ENCODE measurements at places on chromosomes 7 and 10.

DNA sequence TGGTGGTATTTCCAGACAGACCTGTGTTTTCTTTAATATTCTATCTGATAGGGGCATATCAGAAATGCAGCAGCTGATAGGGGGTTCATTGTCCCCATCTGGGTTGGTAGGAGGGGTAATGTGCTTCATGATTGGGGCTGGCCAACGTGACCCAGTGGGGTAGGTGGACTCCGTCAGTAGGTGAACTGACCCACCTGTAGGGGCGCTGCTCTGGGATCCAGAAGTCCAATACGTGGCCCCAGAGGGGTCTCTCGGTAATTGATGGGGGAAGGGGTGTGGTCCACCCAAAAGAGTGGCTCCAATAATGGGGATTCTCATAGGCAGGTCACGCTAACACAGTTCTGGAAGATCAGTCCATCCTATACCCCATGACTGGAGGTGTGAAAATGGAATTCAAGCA, 112.0 kb downstream of the PRLHR start:
- no peak for DNase-seq

DNA sequence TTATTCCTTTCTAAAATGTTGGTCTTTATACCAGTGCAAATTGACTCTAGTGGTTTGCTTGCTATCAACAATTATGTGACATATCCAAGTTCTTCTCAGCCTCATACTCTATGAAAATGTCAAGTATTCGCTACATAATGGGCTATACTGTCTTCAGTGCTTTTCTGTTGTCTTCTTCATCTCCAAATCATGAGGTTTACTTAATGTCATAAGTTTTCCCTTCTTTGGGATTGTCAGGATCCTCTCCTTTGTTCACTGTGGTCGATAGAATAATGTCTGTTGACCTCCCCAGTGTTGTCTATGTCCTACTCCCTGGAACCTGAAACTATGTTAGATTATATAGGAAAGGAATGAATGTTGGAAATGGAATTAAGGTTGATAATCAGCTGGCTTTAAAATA, 16.4 kb upstream of the RALA start:
- no peak for DNase-seq

GRCh38 chr7:152624228-152624627, 51.7 kb downstream of the XRCC2 start:
- DNase-seq = no peak

- no peak for DNase-seq
These were observed 101.2 kb downstream of the RSU1 start for GRCh38 chr10:16716051-16716450.

DNA sequence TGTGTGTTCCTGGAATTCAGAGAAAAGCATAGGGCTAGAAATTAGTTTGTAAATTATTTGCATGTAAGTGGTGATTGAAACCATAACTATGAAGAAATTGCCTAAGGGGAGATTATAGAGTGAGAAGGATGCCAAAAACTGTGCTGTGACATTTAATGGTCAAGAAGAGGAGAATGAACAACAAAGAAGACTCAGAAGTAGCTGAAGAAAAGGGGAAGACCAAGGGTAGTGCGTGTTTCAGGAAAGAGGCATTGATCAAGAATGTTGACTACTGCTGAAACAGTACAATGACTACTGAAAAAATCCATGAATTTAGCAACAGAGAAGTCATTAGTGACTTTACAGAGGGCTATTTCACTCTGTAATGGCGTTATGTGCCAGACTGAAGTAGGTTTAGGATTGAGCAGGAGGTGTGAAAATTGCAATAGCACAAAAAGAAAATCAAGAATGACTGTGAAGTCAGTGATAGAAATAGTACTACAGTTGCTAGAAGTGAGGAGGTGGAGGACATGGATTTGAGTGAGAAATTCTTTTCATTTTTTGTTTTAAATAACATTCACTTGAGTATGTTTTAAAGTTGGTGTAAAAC, 28.9 kb upstream of the SAMD9L start:
- DNase-seq = no peak

All from DMS 273 treated with DMSO at 0.1 percent for 48 hours (cell line).